ENCODE measurements at places on chromosomes 5 and 9.

DNA sequence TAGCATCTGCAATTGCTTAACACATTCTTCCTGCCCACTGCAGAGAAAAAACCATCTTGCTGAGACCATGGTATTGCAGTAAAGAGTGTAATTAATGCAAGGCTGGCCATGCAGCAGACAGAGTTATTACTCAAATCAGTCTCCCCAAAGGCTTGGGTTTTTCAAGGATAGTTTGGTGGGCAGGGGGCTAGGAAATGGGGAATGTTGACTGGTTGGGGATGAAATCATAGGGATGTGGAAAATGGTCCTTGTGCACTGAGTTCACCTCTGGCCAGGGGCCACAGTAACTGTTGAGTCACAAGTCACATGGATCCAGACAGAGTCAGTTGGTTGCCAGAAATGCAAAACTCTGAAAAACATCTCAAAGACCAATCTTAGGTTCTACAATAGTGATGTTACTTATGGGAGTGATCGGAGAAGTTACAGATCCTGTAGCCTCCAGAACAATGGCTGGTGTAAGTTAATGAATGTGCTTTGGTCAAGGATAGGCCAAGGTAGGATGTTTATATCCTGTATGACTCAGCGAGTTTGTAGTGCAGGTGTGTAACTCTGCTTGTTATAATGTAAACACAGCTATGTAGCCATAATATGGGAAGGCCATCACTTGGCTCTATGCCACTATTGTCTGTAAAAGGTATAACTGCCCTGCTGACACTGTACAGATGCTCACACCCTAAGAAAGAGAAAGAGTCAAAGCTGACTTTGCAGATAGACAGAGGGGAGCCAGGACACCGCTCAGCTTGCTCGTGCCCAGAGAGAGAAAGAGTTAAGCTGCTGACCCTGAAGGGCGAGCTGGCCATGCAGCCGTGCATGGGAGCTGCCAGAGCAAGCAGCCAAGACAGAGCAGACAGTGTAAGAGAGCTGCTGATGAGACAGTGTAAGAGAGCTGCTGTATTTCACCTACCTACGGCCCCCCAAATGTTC lies 27.2 kb downstream of the C9orf152 start:
- no peak for DNase-seq

- DNase-seq, result no peak
These were observed 849.6 kb upstream of the DMAC1 start for GRCh38 chr9:8649160-8649559.

- DNase-seq, result peak; percentile 33
These were observed 120.3 kb upstream of the SPATA31C2 start for GRCh38 chr9:88258601-88259000.

DNA sequence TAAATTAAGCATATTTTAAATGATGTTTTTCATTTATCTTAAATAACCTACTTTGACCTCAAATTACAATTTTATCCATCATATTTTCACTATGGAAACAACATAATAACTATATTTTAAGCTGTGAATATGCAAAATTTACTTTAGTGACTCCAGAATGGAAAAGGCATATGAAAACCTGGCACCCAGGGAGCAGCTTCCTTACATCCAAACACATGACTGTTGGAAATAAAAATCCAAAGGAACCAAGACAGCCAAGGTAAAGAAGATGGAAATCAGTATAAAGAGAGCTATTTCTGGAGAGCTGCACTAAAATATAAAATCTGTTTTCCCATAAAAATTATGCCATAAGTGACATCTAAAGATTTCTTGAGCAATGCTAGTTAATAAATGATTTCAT lies 140.3 kb upstream of the FTMT start:
- no peak for DNase-seq

DNA sequence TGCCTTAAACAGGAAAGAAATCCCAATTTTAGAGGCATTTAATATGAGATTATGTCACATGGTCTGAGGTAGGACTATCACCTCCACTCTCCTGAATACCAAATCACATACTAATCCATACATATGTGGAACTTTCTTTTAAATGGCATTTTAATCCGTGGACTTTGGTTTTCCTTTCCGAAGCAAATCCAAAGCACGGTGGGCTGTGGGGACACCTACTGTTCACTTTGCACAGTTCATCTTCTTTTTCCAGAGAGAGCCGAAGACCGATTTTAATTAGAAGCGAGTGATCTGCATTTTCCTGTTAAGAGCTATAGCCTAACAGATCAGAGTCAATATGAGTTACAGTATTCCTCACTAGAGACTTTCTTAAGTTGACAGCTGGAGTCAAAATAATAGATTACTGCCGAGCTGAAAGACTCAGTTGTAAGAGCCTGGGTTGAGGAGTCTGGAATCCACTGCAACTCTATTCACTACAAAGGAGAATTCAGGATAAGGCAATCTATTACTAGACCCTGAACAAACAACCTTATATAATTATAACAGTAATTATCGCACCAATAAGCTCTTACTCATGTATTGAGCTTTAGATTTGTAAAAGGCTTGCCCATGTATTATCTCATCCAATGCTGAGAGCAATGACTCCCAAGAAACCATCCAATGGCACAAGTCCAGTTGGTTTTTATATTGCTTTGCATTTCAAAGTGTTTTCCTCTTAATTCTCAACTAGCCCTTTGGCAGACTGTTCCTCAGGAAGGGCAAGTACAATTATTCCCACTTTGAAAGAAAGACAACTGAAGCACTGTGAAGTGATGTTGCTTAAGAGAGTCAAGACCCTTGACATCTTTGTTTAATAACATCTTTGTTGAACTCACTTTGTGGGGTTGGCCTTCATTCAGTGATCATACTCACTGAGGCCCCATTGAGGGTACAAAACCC lies 144.7 kb downstream of the TRPM6 start:
- peak; percentile 30 for DNase-seq

DNA sequence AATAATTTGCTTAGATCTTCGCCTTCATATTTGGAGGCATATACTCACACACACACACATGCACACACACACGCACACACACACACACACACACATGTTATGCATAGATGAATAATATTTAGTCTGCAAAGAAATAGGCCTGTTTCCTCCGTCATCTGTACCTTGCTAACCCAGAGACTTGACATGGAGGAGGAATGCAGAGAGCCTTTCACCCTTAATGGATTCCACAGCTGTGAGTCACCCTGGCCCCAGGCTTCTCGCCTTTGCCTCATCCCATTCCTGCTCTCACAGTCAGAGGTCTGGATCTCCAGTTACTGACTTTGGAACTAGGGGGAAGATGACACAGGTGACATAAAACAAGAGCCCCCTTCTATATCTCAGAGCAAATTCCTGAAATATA lies 29.7 kb downstream of the ZNF462 start:
- DNase-seq, result peak; percentile 97

DNA sequence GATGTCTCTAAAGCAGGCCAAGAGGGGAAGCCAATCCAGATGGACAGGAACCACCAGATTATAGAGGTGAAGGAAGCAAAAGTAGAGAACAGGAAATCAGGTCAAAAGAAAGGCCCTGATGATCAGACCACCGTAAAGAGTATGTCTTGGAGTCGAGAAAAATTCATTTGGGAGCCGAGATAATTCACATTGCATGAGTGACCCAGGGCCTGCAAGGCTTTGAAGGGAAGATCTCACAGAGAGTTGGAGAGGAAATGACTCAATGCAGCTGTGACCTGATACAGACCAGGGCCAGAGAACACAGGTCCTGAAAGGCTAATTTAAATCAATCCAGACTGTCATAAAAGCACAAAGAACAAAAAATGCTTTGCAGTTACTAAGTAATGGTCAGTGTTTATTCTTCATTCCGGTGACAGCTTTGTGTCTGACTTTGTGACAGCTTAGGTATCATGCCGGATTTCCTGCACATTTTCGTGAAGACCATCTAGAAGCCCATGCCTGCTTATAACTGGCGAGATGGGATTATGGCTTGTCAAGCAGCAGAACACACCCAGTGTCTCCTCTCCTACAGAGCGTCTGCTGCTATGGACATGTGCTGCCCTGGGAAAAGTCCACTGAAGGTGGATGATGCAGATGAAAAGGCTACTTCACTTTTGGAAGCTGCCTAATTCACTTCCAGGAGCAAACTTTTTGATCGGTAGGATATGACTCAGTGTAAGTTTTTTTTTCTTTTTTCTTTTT lies 5.8 kb upstream of the ACTBL2 start:
- DNase-seq, result peak; percentile 75

DNA sequence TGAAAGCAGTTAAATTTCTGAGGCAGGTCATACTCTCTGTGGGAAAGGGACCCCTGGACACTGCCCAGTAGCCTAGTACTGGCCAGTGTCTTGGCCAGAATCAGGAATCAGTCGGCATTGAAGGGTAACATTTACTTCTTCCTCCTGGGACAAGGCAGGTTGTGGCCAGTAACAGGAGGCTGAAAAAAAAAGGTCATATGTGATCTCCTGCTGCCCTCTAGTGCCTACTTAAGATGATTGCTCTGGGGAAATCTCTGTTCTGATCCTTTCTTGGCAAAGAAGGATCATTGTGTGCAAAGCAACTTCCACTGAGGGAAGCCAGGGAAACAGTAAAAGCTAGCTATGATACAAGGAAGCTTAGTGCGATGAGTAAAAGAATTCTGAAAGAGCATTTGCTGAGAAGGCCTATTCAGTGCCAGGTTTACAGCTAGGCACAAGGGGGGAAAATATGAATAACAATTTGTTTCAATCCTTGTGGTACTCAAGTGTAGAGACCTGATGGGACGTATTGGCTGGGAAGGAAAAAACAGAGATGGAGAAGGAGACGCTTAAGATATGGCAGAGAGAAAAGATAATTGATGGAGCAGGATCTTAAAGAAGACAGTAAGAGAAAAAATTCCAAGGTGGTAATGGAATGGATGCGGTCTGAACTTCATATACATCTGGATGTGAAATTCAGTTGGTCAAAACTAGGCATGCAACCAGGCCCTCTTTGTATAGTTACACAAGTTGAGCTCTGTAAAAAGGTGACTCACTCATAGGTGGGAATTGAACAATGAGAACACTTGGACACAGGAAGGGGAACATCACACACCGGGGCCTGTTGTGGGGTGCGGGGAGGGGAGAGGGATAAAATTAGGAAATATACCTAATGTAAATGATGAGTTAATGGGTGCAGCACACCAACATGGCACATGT lies 25.8 kb upstream of the TRIM32 start:
- DNase-seq, result peak; percentile 64

DNA sequence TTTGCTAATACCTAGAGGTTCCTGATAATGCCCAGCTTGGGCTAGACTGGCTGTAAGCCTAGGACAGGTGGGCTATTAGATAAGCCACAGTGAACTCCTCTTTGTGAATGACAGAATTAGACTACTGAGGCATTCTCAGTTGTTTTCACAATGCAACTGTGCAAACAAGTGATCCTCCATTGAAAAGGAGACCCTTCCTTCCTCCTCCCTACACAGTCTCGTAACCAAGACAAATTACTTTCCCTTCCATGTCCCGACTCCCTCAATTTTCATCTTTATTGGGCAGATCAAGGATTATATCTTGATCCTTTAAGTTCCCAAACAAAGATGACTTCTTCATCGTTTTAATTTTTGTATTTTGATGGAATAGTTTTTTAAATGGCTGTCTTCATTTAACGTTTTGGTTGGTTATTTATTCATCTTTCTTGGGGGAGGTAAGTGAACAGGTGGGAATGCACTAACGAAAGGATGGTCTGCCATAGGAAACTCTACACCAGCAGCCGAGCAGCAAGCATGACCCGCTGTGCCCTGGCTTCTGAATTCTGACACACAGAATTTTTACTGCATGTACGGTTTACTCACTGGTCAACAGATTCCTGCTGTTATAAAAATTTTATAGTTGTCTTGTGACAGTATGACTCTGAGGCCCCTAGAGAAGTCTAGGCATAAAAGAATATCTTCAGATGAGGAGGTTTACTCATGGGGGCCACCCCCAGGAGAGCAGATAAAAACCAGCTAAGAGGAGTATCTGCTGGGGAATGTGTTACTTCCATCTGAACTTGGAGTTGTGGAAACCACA lies 137.5 kb upstream of the TUT7 start:
- DNase-seq, result no peak

GRCh38 chr5:128228008-128228407 lies 144.4 kb downstream of the SLC12A2 start:
- peak; percentile 25 for DNase-seq

GRCh38 chr5:1021136-1021968 lies 12.8 kb downstream of the NKD2 start:
- DNase-seq, result no peak

DNA sequence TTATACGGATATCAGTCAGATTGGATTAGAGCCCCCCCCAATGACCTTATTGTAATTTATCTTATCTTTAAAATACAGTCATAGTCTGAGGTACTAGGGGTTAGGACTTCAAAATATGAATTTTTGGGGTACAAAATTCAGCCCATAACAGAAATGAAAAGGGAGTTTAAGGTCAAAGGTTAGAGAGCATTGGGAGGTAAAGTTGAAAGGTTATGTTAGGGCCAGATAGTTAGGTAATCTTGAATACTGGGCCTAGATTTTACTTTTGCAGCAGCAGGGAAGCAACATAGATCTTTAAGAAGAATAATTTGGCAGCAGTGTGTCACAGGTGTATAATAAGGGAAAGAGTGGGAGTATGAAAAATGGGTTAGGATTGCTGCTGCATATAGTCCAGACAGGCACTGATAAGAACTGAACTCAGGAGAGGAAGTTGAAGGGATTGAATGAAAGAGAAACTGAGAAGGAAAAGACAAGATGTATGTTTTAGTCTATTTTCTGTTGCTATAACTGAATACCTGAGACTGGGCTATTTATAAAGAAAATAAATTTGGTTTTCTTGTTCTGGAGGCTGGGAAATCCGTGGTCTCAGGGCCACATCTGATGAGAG lies 10.7 kb upstream of the GCNT4 start:
- DNase-seq, result no peak

DNA sequence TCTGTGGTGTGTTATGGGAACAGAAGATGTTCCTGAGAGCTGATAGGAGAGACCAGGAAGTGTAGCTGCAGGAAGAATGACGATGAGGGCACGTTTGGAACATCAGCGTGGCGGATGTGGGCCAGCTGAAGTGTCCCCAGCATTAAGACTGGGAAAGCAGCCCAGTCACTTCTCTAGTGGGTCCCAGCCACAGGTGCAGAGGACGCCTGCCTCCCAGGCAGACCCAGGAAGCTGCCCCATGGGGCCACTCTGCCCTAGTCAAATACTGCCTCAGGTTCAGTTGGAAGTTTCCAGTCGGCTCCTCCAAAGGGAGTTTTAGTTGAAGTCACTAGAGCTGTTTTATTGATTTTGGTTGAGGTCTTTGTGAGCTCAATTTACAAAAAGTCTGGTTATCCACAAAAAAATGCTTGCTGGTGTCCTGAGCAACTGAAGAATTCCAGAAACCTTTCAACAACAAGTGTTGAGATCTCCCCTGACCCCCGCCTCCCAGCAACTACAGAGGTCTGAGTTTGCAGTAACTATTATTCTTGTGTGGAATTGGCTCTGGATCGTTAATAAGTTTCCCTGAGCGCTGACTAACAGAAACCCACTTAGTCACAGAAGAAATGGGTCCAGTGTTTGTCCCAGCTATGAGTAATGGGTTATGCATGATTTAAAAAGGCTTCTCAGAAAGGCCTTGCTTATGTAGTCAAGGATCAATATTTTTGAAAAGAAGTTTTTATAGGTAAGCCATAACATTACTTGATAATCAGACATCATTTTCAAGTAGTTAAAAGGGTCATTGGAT lies 294.1 kb downstream of the FANCC start:
- DNase-seq, result peak; percentile 55

- DNase-seq, result peak; percentile 67
These were observed 42.1 kb downstream of the OTULIN start for GRCh38 chr5:14706615-14707021.

GRCh38 chr5:14882658-14883580 lies 11.3 kb upstream of the ANKH start:
- DNase-seq, result no peak

GRCh38 chr5:141877356-141878185 lies 639 bp downstream of the PCDH1 start:
- DNase-seq, result no peak

GRCh38 chr5:112917453-112917995 lies 4.5 kb downstream of the REEP5 start:
- no peak for DNase-seq

- DNase-seq, result no peak
These were observed 67.2 kb downstream of the DMRT1 start for GRCh38 chr9:908536-909205.

Measured in kidney capillary endothelial cell (primary cell).